ENCODE measurements at places on chromosomes 13 and 19. TPM values are rescaled to one million over a fixed set of nuclear protein-coding genes. Genes with fewer than 3 reads are reported as not detected.

The CEACAM21 gene
- 60.4 TPM for polyA plus RNA-seq

The VSIG10L gene
- polyA plus RNA-seq, result 0.17 TPM

The IRGC gene
- polyA plus RNA-seq, result not detected

The RUVBL2 gene
- 48.6 TPM for polyA plus RNA-seq

Data from CD4-positive, alpha-beta memory T cell (primary cell).